ENCODE measurements at places on chromosomes 13 and 19.

DNA sequence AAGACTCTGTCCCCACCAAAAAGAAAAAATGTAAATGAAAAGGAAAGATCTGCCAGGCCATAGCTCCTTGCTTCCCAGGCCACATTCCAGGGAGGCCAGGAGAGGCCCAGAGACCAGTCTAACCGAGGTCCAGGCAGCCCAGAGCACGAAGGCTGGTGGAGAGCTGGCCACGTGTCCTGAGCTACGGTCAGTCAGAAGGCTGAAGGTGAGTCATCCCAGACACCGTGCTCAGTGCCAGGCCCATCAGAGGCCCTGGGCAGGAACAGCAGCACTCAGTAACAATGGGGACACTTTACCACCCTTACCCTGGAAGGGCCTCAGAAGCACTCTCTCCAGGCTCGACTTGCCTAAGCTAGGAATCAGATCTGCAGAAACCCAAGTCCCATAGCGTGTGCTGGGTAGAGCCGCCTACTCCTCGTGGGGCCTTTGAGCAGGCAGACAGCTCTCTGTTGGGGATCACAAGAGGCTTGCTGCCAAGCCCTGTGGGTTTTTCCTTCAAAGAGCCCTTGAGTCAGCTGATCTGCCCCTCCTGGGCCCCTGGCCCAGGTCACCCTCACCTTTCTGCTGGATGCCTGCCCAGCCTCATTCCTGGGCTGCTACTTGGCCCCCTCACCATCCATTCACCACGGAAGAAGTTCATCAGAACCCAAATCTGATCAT, 11.6 kb upstream of the DNMT1 start:
- DNase-seq, result no peak

- no peak for DNase-seq
These were observed 40.5 kb upstream of the NBEA start for GRCh38 chr13:34901572-34901971.

DNA sequence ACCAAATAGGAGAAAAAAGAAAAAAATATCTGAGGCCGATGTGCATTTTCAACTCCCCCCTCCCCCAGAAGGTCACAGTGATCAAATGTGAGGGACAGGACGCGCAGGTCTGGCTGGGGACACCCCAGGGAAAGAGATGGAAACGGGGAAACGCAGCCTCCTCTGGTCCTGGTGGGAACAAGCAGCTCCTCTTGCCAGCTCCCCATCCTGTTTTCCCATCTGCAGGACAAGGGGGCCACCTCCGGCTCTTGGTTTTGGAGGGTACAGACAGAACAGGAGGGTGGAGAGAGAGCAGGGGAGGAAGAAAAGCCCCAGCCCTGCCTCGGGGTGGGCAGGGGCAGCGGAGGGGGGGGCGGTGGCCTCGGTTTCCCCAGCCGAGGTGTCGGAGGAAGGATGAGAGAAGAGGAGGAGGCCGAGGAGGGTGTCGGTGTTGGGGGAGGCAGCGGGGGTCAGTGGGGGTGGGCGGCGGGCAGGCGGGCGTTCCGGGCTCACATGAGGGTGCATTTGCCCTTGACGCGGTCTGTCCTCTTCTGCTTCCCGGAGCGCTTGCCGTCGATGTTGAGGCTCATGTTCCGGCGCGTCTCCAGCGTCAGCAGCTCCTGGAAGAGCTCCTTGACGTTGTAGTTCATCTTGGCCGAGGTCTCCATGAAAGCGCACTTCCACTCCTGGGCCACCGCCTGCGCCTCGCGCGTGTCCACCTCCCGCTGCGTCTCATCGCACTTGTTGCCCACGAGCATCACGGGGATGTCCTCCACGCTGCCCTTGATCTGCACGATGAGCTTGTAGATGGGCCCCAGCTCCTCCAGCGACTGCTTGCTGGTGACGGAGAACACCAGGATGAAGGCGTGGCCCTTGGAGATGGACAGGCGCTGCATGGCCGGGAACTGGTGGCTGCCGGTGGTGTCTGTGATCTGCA, 4.2 kb downstream of the DIRAS1 start:
- no peak for DNase-seq

GRCh38 chr13:51601601-51602565, 17.6 kb downstream of the WDFY2 start:
- no peak for DNase-seq

GRCh38 chr13:36973621-36974295, 25.4 kb downstream of the ALG5 start:
- DNase-seq, result no peak

DNA sequence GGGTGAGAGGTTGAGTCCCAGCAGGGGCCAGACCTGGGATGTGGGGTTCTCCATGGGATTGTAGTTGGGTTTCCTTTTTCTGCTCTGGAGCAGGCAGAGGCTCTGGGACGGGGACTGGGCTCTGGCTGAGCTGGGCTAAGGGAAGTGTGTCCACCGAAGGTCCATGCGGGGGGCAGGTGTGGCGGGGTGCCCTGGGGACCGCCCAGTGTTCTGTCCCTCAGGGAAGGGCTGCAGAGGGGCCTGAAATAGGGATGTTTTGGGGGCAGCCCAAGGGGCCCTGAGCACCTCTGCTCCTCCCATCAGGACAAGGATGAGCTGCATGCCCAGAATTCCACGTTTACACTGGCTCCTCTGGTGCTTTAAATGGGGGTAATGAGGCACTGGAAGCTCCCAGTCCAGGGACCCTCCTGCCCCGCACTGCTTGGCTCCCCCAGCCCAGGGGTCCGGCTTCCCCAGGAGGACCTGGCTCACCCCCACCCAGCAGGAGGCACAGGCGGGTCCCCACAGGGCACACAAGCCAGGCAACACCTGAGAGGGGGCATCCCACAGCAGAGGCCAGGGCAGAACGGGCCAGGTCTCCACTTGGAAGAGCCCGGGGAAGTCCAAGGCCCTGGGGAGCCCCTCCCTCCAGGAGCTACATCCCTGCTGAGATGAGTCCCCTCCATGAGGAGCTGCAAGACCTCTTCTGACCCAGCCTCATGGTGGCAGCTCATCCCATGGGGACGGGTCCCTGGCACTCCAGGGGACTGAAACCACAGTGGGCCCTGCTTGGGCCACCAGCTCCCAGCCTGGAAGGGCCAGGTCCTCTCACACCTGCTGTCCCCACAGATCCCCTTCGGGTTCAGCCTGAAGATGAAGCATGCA, 14.7 kb upstream of the ZNF14 start:
- no peak for DNase-seq

DNA sequence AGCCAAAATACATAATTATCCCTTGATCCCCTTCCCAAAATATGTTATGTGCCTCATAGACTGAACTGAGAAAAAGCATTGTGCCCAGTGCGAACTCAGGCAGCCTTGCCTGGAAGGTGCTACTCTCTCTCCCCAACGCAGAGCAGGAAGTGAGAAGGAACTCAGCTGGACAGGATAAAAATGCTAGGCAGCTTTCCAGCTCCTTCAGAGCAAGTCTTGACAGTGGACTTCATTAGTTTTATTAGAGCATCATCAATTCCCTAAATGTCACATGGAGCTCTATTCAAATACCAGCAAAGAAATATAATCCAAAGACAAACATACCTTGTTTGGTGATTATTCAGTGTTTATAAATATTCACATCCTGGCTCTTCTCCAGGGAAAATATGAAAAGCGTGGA, 202.4 kb downstream of the RFC3 start:
- DNase-seq, result no peak

GRCh38 chr13:24564881-24565280, 52.3 kb upstream of the PARP4 start:
- DNase-seq, result no peak

DNA sequence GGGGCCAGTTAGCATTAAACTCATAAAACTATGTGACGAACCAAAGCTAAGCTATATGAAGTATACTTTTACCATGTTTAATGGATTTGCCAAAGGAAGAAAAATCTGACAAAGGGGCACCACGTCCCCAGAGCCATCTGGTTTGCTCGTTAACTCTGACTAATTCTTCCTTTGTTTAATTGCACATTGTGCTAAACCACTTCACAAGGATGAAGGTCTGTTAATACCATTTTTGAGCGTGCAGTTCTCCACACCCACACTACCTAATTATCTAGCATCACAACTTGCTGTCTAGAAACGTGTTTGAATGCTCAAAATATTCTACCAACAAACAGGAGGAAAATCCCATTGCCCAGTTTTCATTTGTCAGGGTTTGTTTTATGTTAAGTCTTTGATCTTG, 74.8 kb downstream of the COL4A1 start:
- no peak for DNase-seq

DNA sequence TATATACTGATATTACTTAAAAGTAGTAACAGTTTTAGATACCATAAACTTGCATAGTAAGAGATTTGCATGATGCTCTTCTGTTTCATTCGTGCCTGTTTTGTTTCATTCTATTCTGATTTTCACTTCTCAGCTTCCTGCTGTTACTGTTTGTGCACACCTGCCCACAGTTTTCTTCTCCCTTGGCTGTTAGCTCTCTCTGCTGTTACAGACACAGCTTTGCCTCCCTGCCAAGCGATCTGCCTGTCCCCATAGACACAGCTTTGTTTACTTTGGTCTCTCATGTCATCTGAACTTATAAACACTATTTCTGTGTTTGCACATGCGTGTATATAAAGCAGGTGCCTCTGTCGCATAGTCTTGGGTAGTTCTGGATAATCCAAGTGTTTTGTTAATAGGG, 21.4 kb upstream of the UPF3A start:
- peak; percentile 61 for DNase-seq

- no peak for DNase-seq
These were observed 19.0 kb downstream of the LAMP1 start for GRCh38 chr13:113315992-113316391.

GRCh38 chr19:5585461-5586299, 17.9 kb upstream of the TINCR start:
- DNase-seq, result no peak

GRCh38 chr13:22793598-22794134, 387.1 kb upstream of the SGCG start:
- no peak for DNase-seq

- DNase-seq, result no peak
These were observed 2.5 kb upstream of the TMEM190 start for GRCh38 chr19:55373993-55374757.

GRCh38 chr19:32355309-32355708, 9.9 kb downstream of the ZNF507 start:
- DNase-seq, result no peak

- DNase-seq, result no peak
These were observed 7.7 kb downstream of the DGKH start for GRCh38 chr13:42056146-42056545.

GRCh38 chr13:72097568-72097967, 230.6 kb upstream of the DACH1 start:
- no peak for DNase-seq

DNA sequence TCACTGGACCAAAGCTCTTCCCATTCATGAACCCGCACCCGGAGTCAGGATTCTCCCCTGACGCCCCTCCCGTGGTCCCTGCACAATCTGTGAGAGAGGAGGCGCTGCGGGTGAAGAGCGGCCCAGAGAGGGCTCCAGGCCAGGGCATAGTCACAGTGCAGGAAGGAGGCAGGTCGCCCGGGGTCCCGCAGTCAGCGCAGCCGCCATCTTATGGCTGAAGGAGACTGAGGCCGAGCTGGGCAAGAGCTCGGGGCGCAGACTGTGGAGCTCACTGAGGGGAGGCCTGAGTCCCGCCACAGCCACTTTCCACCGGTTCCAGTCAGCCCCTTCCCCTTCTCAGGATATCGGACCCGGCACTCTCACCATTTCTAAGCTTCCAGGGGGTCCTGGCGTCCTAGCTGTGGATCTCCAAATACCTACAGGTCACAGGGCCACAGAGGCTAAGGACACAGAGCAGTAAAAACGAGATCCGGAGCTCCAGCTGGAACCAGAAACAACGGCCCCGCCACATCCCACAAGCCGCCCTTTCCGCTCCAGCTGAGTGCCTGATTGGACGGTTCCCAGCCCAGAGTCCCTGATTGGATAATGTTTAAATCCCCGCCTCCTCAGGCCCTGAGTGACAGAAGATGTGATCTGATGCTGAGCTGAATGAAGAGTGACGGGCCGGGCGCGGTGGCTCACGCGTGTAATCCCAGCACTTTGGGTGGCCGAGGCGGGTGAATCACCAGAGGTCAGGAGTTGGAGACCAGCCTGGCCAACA, at the start of gene ZNF99:
TSS of gene ZNF99 (minus strand) at position 501 of the 760 bp plus-strand sequence. CDS start at position 366, 135 bp downstream.
- no peak for DNase-seq

DNA sequence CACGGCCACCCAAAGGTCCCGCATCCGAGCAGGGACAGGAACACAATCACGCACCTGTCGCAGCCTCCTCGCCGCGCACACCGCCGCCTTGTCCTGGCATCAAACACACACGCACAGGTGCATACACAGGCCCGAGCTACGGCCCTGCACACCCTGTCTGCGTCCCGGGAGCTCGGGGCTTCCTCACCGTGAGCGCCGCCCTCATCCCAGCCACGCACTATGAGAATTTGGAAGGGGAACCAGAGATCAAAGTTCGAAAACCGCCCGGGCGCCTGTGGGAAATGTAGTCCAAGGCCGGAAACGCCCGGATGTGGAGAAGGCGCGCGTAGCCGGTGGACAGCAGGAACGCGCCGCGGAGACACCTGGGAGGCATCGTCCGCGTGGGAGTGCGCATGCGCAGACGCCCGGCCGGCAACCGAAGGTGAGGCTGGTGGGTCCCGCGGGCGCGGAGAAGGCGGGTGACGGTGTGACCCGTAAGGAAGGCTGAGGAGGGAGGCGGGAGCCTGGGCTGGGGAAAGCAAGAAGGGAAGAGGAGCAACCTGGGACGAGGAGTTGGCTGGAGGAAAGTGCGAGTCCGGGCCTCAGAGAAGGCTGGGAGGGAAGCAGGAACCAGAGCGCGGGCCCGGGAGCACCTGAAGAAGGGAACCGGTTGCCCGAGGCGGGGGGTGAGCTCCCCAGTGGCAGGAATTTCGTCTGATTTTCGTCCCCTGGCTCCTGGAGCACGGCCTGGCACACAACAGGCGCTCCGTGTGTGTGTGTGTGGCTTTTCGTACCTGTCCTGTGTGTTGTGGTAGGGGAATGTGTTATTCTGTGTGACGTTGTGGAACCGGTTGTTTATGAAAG, at the start of gene ZNF567:
TSS of gene ZNF567 (plus strand) at position 399 of the 843 bp plus-strand sequence. CDS start 7,256 bp downstream, outside the sequence.
- peak; percentile 54 for DNase-seq

DNA sequence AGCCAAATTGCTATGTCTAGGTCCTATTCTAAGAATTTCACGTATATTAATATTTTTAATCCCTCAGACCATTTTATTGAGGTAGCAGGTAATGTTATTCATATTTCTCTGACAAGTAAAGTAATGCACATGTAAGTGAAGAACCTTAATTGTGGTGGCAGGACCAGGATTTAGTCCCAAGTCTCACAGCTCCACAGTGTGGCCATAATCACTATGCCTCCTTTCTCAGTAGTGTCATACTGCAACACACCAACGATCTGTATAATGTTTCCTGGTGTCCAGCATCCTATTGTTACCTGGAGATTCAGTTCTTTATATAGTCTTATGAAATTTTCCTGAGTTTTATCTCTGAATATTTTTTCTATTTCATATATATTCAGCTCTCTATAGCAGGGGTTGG, 340.3 kb downstream of the OLFM4 start:
- DNase-seq, result no peak
